ENCODE measurements at places on chromosomes 6 and 20. TPM values are rescaled to one million over a fixed set of nuclear protein-coding genes. Genes with fewer than 3 reads are reported as not detected.

- DNase-seq, result no peak
Measured at GRCh38 chr20:37439223-37439933, 81.7 kb upstream of the NNAT start.

GRCh38 chr6:166364456-166364855 lies 18.3 kb downstream of the MPC1 start:
- no peak for DNase-seq

GRCh38 chr20:33522256-33522820 lies 32.4 kb downstream of the CBFA2T2 start:
- DNase-seq, result no peak

- DNase-seq, result no peak
Measured at GRCh38 chr20:32289661-32290431, 12.4 kb downstream of the KIF3B start.

DNA sequence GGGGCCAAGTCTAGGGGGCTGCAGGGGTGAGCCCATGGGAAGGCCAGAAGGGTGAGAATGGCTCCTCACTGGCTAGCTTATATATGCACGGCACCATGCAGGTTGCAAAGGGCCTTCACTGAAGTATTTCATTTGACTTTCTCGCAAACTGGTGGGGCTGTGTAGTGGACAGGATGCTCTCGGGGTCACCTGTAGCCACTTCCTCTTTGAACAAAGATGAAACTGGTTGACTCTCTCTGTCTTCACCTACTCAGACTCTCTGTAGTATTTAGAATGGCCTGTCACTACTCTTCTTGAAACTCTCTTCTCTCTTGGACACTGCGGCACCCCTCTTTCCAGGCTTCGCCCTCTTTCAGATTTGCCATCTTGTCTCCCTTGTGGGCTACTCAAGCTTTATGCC lies 560.5 kb downstream of the PKHD1 start:
- no peak for DNase-seq

DNA sequence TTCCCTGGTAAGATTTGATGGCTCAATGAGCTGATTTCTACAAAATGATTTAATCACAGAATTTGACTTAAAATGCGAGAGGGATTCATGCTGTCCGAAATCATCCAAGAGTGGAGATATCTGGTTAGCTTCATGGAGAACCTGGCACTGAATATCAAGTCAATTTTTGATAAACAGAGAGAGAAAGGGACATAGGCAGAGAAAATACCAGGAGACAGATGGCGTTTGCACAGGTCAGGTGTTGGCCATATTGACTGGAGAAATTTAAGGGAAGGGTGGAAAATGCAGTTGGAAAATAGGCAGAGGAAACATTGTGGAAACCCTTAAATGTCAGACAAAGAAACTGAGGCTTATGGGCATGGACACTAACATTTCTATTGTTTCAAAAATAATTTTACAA lies 47.0 kb downstream of the BCAS1 start:
- DNase-seq, result no peak

DNA sequence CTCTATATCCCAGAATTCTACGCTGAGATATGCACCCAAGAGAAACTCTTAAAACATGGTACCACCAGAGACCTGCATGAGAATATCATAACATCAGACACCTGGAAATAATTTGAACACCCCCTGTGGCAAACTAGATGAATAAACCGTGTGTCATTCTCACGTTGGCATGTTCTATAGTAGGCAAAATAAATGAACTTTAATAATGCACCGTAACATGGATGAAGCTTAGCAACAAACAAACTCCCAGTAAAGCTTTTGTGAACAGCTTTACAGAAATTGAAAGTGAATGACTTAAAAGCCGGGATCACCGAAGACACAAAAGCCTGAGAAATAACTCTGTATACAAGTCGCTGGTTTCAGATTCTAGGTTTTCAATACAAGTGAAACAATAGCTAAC lies 1166.8 kb upstream of the CITED2 start:
- DNase-seq, result peak; percentile 80

GRCh38 chr6:150499882-150500312 lies 99.8 kb upstream of the PLEKHG1 start:
- no peak for DNase-seq

DNA sequence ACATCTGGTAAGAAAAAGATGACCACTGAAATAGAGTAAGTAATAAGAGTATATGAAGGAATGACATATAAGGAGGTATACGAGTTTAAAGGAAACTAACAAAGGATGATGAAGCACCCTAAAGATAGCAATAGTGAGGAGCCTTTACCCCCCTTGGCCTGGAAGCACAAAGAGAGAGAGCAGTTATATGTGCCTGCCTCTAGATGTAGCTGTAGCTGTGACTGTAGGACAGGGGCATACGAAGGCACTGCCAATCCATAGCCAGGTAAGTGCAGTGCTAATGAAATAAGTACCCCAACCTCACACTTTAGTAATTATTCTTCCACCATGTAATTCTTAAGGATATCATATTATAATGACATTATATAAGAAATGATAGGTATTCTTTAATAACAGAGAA lies 90.1 kb upstream of the FKBP1C start:
- DNase-seq, result no peak

DNA sequence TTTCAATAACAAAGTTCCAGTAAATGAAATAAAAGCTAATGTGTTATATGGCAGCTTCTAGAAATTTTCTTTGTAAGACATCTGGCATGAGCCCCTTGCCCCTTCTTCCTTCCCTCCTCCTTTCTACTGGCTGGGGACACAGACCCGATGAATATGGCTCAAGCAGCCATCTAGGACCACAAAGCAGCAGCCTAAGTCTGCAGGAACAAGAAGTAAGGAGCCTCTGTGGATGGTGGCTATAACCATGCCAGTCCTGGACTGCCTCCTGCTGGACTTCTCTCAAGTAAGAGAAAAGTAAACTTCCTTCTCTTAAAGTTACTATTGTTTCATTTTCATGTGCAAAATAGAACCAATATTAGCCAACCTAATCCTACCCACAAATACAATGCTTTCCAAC lies 114.9 kb upstream of the DST start:
- peak; percentile 68 for DNase-seq

- DNase-seq, result no peak
Measured at GRCh38 chr20:5031206-5031557, 29.9 kb upstream of the SLC23A2 start.

GRCh38 chr6:69294862-69295261 lies 501.9 kb downstream of the LMBRD1 start:
- DNase-seq, result no peak

GRCh38 chr6:9140172-9140571 lies 704.8 kb upstream of the SLC35B3 start:
- peak; percentile 72 for DNase-seq

GRCh38 chr6:119444642-119445557 lies 95.3 kb upstream of the MAN1A1 start:
- no peak for DNase-seq

- peak; percentile 87 for DNase-seq
Measured at GRCh38 chr6:26312501-26313397, 52.2 kb upstream of the BTN3A2 start.

DNA sequence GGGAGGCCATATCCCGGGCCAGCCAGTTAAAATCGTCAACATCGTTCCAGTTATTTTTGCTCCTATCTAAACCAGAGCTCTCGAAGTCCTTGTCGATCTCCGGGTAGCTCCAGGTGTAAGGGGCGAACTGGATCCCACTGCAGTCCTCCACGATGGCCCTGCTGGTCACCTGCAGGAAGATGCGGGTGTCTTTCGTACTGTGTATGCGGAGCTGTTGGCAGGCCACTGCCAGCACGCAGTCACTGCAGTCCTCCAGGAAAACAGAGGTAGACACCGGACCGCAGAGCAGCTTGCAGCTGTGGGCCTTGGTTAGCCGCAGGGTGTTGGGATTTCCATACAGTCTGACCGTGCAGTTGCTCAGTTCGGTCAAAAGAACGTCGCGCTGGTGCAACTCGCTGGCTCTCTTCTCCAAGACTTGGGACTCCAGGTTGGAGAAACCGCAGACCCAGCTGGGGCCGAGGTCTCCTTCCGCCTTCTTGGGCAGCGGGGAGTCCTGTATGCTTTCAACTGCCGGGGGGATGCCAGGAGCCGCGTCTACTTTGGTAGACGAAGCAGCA lies 742 bp downstream of the TBCC start:
- DNase-seq, result peak; percentile 48

- DNase-seq, result peak; percentile 80
Measured at GRCh38 chr6:151044465-151045441, 179.3 kb downstream of the MTHFD1L start.

DNA sequence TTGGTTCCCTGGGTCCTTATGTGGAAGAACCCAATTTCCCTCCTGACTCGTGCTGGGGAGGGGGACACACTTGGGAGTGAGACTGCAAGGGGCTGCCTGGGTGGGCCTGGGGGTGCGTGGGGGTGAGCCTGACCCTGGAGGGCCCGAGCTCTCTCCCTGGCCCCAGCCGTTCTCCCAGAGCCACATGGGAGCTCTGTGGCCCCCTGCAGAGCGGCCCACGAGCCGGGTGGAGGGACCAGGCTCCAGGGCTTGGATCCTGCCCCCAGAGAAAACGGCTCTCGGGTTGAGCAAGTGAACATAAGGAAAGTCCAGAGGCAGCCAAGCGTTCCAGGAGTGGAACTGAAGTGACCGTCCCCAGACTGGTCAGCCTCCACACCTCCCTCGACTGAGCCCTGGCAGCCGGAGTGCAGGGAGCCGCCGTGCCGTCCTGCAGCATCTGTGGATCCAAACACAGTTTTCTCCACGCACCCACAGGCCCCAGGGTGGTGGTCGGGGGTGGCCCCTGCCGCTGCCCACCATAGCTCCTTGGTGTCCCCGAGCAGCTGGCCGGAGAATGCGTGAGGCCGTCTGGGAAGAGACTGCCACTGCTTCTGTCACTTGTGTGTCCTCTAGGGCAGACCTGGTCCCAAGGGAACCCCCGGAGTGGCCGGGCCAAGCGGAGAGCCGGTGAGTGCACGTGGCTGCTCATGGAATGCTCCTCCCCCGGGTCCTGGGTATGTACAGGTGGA lies 10.6 kb downstream of the COL9A3 start:
- DNase-seq, result no peak

DNA sequence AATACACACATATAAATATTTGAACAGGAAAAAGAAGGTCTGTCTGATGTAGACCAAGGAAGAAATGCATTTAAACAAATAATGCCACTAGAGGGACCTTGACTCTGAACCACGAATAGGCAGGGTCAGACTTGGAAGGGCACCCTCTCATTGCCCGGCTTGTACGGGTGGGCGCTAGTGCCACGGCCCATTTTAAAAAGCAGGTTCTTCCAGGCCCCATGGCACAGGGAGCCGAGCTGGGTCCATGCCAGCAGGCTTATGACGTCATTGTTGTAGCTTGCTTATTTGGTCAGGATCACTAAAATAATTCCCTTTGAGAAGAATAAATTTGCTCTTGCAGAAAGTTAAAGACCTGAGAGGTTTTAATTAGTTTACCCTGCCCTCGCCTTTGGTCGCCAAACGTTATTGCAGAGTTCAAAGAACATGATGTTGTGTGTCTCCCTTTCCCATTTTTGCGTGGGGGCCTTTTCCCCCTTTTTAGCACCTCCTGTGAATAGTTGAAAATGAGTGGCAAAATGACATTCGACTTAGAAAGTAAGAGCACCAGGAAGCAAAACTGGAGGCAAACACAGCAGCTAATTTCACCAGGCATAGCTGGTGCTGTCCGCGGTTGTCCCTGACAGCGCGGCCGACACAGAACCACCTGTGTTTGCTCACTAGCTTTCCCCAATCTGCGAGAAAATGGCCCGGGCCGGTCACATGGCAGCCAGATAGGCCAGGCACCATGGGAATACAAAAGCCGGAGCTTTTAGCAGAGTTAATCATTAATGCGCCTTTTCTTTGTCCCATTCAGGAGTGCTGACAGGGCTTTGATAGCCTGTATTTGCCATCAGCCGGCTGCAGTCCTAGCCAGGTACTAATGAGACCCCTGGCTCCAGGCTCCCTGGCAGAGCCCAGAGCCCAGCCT lies 93.8 kb downstream of the FOXA2 start:
- DNase-seq, result peak; percentile 4

DNA sequence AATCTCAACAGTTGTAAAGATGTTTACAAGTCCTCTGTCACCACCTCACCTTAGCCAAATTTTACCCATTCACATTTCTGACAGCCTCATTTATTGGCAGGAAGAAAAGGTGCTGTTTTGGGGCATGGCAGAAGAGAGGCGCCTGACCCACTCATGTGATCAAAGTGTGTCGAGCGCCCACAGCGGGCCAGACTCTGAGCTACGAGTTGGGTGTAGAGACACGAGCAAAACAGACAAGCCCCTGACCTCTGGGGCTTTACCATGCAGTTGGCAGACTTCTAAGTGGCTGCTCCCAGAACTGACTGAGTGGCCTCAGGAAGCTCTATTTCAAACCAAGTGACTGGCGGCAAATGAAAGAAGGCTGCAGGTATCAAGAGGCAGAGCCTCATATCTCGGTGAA lies 167.0 kb downstream of the SOBP start:
- no peak for DNase-seq

DPM1 gene
- total RNA-seq, result 215 TPM

HTR1E gene
- total RNA-seq, result not detected

ADGB gene
- total RNA-seq, result not detected

C20orf141 gene
- not detected for total RNA-seq

CRISP3 gene
- not detected for total RNA-seq

BPIFB4 gene
- not detected for total RNA-seq

FOXA2 gene
- not detected for total RNA-seq

ADAM33 gene
- total RNA-seq, result 3.6 TPM

TRIM15 gene
- total RNA-seq, result not detected

ANKRD66 gene
- total RNA-seq, result not detected

DEF6 gene
- 0.72 TPM for total RNA-seq
